Fibroblast of pulmonary artery (primary cell): ENCODE measurements at places on chromosomes 11 and 22.

DNA sequence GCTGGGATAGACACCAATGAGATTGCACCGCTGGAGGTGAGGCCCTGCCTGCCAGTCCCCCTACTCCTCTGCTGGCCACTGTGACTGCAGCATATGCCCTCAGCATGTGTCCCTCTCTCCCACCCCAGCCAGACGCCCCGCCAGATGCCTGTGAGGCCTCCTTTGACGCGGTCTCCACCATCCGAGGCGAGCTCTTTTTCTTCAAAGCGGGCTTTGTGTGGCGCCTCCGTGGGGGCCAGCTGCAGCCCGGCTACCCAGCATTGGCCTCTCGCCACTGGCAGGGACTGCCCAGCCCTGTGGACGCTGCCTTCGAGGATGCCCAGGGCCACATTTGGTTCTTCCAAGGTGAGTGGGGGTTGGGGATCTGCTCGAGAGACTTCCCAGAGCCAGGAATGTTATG lies 5.7 kb upstream of the SMARCB1 start:
- no peak for DNase-seq

- DNase-seq, result peak; percentile 71
Observed at GRCh38 chr11:33172996-33173395, 11.7 kb upstream of the CSTF3 start.

- DNase-seq, result no peak
Observed at GRCh38 chr22:25375683-25376082, 156.2 kb downstream of the CRYBB2 start.

- no peak for DNase-seq
Observed at GRCh38 chr22:41848468-41848867, 15.6 kb downstream of the SREBF2 start.
